ENCODE measurements at places on chromosomes 1 and 21.
A peak's percentile ranks its signal among the peaks of the same experiment; 100 is the strongest.

DNA sequence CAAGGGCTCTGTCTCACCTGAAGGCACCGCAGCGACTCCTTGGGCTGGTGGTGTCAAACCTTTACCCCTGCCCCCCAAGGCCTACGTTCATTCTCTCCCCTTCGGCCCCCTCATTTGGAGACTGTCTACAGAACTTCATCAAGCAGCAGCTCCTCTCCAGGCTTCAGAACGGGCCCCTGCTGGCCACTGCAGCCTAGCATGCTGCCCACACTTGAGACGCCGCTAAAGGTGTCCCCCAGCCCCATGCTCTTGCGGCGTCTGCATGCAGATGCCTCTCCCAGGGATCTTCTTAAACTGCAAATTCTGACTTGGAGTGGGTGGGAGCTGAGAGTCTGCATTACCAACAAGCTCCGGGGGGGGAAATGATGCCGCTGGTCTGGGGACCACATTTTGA lies 104.2 kb downstream of the PRDM2 start:
- no peak for DNase-seq

DNA sequence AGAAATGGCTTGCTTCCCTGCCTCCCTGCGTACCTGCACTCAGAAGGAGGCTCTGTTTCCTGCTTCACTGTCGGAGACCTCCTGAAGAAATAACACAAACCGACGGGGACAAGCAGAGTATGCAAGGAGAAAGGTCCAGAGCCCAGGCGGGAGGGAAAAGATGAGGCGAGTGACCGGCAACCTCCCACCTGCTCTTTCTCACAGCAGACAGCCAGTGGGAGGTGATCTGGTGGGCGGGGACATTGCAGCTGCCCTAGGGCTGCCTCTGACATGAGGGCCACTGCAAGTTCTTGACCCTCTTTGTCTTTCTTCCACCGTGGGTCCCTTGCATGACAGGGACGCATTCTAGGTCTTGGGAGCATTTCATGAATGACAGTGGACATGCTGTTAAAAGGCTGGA lies 368.2 kb downstream of the CAMTA1 start:
- DNase-seq = no peak

- DNase-seq = no peak
Measured at GRCh38 chr1:153616917-153617311, 789 bp upstream of the S100A14 start.

- no peak for DNase-seq
Measured at GRCh38 chr1:46064708-46065107, 67.7 kb downstream of the PIK3R3 start.

DNA sequence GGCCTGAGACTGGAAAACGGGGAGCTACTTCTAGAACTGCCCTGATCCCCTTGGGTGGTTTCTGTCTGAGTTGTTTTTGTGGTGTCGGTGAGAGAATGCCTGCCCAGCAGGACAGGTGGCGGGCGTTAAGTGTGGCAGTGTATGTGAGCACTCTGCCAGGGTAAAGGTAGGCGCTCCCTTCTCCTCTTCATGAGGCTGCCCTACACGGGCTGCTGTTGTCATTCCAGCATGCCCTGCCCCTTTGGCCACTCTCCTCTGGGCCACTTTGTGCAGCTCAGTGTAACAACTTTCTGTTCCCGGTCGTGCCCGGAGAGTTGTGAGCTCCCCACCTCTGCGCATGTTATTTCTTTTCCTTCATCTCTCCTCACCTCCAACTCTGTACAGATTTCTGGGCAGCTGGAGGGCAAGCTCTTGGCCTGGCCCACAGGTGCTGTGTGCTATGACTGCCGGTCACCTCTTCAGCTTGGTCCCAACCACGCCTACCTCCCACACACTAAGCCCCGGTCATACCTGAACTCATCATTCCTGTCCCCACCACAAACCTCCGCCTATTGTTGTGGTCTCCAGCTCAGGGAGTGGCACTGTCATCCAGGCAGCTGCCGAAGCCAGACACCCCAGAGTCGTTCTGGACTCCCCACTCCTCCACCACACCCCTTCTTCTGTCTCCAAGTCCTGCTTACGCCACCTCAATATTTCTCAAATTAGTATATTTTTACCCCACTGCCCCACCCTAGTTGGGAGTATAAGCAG lies 69.0 kb downstream of the GADD45A start:
- no peak for DNase-seq

- DNase-seq = peak; percentile 72
Measured at GRCh38 chr1:27402349-27402754, 9.9 kb downstream of the GPR3 start.

DNA sequence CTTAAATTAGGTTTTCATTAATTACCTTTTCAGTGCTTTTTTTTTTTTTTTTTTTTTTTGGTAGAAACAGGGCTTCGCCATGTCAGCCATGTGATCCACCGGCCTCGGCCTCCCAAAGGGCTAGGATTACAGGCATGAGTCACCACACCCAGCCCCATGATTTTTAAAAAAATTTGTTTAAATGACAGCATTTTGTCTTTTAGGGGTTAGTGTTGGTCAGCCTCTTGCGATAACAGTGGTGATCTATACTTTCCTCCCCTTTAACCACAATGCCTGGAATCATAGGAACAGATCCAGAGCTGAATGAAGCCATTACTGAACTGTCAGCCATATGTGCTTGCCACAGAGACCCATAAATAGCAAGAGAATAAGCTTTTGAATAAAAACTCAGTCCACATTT lies 73.9 kb downstream of the CACHD1 start:
- no peak for DNase-seq

GRCh38 chr1:2180297-2181245 lies 14.0 kb downstream of the FAAP20 start:
- DNase-seq = no peak

- DNase-seq = no peak
Measured at GRCh38 chr1:42240966-42241755, 76.6 kb upstream of the GUCA2A start.

DNA sequence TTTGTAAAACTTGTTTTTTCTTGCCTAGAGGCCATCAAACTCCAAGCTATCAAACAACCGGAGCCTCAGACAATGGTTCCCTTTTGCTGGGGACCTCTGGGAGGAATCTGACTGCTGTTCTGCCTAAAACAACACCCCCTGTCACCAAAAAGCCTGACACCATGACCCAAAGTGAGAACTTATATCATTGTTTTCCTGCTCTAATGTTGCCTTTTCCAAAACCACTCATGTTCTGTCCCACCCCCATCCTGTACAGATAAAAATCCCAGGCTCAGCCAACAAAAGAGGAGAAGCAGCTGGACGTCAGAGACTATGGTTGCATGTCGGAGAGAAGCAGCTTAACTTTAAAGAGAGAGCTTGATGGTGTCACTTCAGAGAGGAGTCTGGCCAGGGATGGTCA lies 327.2 kb upstream of the CXADR start:
- DNase-seq = no peak

DNA sequence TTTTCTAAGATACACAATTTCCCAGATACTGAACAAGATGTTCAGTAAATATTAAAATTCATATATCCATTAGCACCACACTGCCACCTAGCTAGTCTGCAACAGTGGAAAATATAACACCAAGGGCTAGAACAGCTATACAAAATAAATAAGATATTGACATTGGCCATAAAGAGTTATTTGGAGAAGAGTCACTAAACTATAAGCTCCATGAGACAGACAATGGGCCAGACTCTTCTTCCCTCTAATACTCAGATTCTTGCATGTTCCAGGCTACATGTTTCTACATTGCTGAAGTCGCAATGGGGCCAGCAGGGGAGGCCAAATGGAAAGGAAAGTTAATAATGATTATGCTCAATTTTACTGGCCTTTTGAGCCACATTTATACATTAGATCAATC lies 21.5 kb downstream of the SPATA6 start:
- DNase-seq = peak; percentile 29

- peak; percentile 67 for DNase-seq
Measured at GRCh38 chr1:113783254-113784103, 24.2 kb upstream of the PHTF1 start.

- no peak for DNase-seq
Measured at GRCh38 chr21:29194342-29194741, 63.9 kb downstream of the MAP3K7CL start.

GRCh38 chr1:110477967-110478640 lies 27.2 kb downstream of the PROK1 start:
- DNase-seq = no peak

GRCh38 chr1:93821423-93822144 lies 57.4 kb downstream of the DNTTIP2 start:
- no peak for DNase-seq

DNA sequence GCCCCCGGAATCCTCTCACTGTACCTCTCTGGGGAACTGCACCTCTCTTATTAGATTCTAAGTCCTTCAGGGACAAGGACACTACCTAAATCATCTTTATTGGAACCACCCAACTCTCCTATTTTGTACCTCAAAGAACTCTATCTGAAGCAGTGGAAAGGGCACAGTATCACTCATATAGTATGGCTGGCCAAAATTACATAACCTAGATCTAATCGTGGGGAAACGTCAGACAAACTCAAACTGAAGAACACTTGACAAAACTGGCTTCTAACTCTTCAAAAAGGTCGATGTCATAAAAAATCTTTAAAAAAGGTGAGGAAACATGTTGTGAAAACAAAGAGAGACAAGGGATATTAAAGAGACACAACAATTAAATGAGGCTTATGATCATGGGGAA lies 210.0 kb downstream of the SLC45A1 start:
- DNase-seq = no peak

GRCh38 chr1:163195728-163196448 lies 6.8 kb downstream of the RGS5 start:
- DNase-seq = no peak

DNA sequence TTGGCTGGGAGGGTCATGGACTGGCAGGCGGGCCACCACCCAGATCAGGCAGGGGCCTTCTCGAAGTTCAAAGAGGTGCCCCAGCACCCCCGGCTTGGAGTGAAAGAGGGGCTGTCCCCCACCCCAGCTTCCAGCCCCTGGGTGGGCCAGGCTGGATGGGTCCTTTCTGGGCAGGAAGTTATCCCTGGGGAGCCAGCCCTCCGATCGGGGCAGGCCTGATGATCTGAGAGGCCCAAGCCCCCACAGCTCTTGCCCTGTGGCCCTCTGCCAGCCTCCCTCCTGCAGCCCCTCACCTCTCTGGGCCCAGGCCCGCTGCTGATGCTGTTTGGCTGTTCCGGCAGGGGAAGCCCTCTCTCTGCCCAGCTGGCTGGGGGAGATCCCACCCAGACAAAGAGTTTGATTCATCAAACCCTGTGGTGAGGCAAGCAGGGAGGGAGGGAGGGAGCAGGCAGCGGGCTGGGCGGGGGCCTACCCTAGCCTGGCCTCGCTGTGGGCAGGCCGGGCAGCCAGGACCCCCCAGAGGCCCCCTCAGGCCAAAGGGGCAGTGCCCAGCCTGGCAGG lies 2.5 kb downstream of the ARHGEF19 start:
- peak; percentile 16 for DNase-seq

GRCh38 chr1:174352883-174353608 lies 94.7 kb upstream of the GPR52 start:
- DNase-seq = no peak

GRCh38 chr1:154605534-154605933 lies 2.5 kb downstream of the ADAR start:
- DNase-seq = no peak

GRCh38 chr1:183374825-183375224 lies 43.4 kb downstream of the NMNAT2 start:
- no peak for DNase-seq

DNA sequence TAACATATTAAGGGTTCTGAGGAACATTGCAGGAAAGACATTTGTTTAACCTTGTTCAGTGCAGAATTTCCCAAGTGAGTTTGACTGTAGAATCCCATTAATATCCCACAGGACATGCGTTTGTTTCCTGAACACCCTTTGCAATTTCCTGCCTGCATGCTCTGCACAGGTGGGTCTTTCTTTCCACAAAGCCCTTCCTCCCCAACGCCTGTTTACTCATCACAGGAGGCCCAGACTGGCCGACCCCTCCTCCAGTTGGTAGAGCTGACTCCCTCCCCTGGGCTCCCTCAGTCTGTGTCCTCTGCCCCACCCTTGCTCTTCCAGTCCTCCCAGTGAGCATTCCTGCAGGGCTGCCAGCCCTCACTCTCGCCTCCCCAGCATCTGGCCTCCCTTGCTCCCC lies 47.5 kb upstream of the CTPS1 start:
- DNase-seq = no peak

GRCh38 chr1:19163261-19163660 lies 46.8 kb downstream of the UBR4 start:
- peak; percentile 88 for DNase-seq

- no peak for DNase-seq
Measured at GRCh38 chr1:19390166-19390850, 78.2 kb downstream of the SLC66A1 start.

- DNase-seq = no peak
Measured at GRCh38 chr1:100305954-100306353, 39.9 kb downstream of the RTCA start.

- no peak for DNase-seq
Measured at GRCh38 chr1:54347955-54348699, 58.1 kb downstream of the SSBP3 start.

DNA sequence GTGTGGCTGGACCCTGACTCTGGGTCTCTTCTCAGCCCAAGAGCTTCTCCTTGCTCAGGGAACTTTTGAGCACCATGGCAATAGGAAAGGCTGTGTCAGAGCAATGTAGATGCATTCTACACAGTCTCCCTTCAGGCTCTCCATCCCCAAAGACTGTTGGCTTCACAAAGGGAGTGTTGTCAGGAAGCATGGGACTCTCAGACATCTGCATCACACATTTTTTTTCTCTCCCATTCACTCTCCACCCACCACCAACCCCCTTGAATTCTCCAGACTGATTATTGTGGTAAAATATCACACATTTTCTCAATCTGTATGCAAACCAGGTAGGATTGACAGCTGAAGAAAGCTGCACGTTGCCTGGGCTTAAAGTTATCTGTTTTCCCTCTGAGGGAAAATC lies 105.4 kb upstream of the WARS2 start:
- DNase-seq = no peak

GRCh38 chr1:159089184-159089791 lies 12.7 kb upstream of the AIM2 start:
- no peak for DNase-seq

DNA sequence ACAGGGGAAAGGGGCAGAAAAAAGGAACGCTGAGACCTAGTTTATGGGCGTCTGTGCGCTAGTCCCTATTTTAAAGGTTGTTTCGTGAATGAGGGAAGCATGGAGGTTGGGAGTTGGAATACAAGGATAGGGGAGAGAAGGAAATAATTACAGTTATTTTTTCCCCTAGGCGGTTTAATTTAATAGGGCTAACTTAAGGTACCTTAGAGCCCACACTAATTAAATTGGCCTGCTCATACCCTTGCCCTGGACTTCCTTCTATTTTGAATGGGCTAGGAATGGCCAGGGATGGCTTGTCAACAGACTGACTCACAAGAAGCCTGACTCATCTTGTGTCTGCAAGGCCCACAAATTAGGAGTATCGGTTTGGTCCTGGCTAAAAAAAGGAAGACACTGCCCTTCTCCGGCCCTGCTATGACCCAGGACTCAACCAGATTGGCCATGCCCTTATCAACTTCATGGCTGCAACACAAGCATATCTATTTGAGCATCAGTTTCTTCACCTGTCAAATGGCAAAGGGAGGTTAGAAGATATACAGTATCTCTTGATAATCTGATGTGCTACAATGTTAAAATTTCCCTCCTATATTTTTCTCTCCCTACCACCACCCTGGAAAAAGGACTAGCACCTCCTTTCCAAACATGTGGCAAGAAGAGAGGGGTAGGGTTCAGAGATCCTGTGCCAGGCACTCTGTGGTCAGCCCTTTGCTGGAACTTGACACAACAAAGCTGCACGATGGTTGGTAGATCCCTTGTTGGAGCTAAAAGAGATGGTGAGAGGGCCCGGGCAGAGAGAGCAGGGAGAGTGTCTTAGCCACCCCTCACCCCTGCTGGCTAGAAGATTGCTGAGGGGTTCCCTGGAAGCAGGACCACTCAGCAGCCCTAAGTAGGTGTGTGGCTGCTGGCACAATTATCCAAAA lies 2.2 kb upstream of the SSBP3 start:
- peak; percentile 65 for DNase-seq

Measured in adipocyte (in vitro differentiated cells).